ENCODE measurements at places on chromosomes 7 and 10.

- no peak for DNase-seq
Measured at GRCh38 chr10:117441812-117442443, 66.7 kb upstream of the PDZD8 start.

DNA sequence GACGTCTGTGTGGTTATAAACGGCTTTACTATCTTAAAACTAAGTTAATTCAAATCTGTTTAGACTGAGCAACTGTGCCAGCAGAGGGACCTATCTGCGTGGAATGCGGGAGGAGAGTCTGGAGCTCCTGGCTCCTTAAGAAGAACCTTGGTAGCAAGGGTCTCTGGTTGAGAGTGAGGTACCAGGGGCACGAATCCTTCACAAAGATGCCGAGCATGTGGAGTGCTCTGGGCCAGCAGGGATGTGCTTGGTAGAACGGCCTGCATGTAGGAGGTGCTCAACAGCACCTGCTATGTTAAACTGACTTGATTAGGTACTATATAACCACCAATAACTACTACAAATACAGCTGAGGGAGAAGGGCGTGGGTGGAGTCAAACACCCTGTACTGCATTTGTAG is 102.6 kb downstream of the VIPR2 start:
- DNase-seq, result no peak

GRCh38 chr10:6926971-6927370 is 346.9 kb upstream of the PRKCQ start:
- no peak for DNase-seq

- DNase-seq, result no peak
Measured at GRCh38 chr10:113541549-113541927, 11.3 kb upstream of the HABP2 start.

GRCh38 chr10:29646960-29647461 is 12.2 kb upstream of the SVIL start:
- DNase-seq, result no peak

Measured in stimulated activated CD8-positive, alpha-beta memory T cell treated with anti-CD3 and anti-CD28 coated beads, Interleukin-2, amount 100 ng/mL, for 48 hours (primary cell).